ENCODE measurements at places on chromosomes 11 and 22.

DNA sequence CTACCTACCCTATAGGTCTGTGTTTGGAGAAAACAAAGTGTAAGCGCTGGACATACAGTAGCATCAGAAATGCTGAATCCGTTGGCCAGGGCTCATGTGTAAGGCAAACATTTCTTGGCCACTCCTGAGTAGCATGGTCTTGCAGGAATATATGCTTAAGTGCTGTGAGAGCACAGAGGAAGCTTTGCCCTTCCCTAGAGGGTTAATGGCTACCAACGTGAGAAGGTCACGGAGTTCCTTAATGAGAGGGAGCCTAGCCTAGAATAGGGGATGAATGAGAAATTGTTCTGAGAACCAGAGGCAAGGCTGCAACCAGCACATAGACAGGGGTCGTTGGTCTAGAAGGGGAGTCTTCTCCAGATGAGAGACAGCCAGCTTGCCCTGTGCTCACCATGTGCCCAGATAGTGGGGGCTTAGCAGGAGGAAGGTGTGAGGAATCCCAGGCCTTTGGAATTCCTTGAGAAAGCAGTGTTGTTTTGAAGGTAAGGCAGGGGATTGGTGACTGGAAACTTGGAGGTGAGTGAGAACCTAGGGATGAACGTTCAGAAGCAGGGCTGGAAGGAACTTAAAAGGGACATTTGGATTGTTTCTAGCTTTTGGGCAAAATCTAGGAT lies 29.5 kb downstream of the RCOR2 start:
- DNase-seq = no peak

- DNase-seq = no peak
Observed at GRCh38 chr11:30991802-30992512, 377.6 kb downstream of the DCDC1 start.

- DNase-seq = no peak
Observed at GRCh38 chr11:126358763-126359160, 3.3 kb downstream of the ST3GAL4 start.

GRCh38 chr11:115716601-115717529 lies 212.7 kb upstream of the CADM1 start:
- DNase-seq = no peak

GRCh38 chr11:62694455-62695167 lies 5.3 kb upstream of the LRRN4CL start:
- peak; percentile 79 for DNase-seq

DNA sequence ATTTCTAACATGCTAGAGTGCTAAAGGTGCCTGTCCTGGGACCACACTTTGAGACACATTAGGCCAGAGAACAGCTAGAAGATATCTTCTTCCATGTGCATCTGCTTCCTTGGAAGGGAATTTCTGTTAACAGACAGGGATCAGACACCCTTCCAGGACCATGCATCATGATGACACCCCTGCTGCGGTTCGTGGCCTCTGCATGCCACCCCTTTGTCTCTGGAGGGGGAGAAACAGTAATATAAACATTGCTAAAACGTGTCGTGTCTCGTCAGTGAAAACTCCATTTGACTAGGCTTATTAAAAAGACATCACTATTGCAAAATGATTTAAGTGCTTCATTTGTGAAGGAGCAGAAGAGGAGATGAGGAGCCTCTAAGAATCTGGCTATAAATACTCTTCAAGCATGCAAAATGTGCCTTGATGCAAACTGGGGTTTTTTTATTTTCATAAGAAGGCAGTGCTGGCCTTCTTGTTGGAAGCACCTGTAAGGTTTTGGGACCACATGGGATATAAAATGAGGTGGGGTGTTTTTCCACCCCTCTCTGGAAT lies 141.6 kb downstream of the MYO18B start:
- no peak for DNase-seq

GRCh38 chr11:16016468-16016829 lies 339.9 kb downstream of the SOX6 start:
- DNase-seq = no peak

GRCh38 chr11:43788421-43788820 lies 92.2 kb upstream of the ALKBH3 start:
- DNase-seq = no peak

- no peak for DNase-seq
Observed at GRCh38 chr22:26485013-26485412, 1.3 kb downstream of the SRRD start.

DNA sequence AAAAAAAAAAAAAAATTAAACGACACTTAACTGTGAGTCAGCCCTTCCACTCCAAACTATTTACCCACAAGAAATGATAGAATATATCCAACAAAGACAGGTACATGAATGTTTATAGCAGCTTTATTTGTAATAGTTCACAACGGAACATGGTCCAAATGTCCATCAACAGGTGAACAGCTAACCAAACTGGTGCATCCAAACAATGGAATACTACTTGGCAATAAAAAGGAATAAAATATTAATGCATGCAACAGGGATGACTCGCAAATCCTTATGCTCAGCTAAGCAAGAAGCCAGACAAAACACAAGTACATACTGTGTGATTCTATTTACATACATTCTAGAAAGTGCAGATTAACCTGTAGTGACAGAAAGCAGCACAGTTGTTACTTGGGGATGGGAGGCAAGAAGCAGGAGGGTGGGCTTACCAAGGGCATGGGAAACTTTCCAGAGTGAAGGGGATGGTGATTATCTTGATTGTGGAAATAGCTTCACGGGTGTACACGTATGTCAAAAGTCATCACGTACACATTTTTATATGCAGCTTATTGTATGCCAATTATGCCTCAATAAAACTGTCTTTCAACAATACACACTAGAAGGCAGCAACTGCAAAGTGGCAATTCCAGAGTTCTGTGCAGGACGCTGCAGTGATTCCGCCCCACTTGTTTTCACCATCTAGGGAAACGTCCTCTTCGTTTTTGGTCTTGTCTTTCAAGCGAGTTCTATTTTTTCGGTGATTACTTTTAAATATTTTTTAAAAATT lies 6.7 kb upstream of the SF1 start:
- no peak for DNase-seq

DNA sequence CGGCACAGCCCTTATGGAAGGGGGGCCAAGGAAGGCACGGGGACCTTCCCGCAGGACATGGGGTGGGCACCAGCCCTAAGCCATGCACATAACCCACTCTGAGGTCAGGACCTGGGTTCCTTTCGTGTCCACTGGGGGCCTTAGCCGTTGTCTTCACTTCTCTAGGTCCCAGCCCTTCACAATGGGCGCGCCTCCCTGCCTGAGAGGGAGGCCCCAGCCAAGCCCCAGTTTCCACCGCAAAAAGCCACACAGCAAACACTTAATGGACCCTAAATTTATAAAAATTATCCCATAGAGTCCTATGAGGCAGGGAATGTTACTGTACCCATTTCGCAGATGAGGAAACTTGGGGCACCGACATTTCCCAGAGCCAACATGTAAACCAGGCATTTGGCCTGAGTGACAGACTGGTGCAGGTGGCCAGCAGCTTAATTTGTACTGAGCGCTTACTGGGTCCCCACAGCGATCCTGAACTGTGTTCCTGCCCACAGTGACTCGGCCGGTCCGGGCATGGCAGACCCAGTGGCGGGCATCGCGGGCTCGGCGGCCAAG lies 1.2 kb downstream of the GAS2L1 start:
- peak; percentile 14 for DNase-seq

DNA sequence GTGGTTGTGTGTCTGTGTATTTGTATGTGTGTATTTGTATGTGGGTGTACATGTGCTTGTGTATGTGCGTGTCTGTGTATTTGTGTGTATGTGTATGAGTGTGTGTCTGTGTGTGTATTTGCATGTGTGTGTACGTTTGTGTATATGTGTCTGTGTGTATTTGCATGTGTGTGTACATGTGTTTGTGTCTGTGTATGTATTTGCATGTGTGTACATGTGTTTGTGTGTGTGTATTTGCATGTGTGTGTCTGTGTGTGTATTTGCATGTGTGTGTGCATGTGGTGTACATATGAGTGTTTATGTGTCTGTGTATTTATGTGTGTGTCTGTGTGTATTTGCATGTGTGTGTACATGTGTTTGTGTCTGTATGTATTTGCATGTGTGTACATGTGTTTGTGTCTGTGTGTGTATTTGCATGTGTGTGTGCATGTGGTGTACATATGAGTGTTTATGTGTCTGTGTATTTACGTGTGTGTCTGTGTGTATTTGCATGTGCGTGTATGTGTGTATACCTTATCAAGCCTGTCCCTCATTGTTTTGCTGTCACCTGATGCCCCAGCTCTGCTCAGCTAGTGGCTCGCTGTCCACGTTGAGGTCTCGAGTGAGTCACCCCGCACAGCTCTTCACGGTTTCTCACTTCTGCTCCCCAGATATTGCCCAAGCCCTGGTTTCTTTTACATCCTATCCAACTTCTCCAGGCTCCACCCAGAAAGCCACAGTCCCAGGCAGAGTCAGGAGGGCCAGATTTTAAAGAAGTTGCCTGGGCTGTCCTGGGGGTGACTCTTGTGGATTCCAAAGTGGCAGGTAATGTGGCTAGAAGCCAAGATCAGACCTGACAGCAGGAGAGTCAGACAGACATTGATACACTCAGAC lies 15.2 kb downstream of the MB start:
- no peak for DNase-seq

GRCh38 chr11:119447664-119448242 lies 24.8 kb upstream of the THY1 start:
- DNase-seq = no peak

DNA sequence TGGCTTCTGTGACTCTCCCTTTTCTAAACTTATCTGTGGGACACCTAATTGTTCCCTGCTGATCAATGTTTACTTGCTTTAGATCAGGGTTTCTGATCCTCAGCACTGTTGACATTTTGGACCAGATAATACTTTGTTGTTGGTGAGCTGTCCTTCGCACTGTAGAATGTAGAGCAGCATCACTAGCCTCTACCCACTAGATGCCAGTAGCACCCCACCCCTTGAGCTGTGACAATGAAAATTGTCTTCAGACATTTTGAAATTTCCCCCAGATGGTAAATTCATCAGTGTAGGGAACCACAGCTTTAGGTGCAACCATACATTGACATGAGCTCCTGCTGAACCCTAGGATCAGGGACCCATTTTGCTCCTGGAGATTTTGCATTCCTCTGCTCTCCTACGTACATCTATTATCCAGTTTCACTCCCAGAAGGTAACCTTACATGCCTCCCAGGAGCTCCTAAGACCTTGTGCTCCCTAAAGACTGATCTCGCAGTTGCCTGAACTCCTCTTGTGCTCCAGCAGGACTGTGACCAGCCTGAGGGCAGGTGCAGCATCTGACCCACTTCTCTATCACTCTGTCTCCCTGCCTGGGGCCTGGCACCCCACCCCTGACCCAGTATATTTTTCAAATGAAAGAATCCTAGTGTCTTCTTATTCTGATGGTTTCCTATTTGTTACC lies 107.8 kb downstream of the FAR1 start:
- peak; percentile 41 for DNase-seq

DNA sequence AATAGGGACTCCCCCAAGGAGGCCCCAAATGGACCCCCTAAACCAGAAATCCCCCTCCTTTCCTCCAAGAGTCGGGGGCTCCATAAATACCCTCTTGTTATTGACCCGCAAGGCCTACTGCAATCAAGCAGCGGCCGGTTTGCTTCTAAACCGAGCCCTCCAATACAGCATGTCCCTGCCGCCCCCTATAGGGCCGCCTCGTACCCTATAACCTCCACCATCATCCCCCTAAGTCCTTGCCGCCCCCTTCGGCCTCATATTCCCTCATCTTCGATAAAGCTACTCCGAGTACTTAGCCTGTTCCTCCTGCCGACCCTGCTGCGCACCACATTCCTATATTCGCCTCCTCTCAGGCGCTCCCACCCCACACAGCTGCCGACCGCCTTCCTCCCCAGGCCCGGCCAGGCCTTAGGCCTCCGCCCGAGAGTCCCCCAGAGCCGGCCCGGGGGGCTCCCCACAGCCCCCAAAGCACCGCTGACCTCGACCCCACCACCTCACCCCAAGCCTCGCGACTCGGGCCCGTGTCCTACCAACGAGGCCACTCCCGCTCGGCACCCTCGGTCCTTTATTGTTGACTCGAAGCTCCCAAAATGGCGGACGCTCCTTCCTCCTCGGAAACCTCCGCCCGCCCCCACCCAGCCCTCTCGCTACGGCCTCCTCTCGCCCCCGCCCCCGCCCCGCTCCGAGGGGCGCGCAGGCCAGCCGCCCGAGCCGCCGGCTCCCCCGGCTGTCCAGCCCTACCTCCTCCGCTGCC lies 430 bp downstream of the DDX6 start:
- DNase-seq = peak; percentile 67

GRCh38 chr11:71473793-71474080 lies 20.7 kb downstream of the NADSYN1 start:
- no peak for DNase-seq

- no peak for DNase-seq
Observed at GRCh38 chr11:35721651-35722282, 59.2 kb downstream of the TRIM44 start.

GRCh38 chr11:129546266-129546665 lies 170.6 kb downstream of the BARX2 start:
- DNase-seq = no peak

DNA sequence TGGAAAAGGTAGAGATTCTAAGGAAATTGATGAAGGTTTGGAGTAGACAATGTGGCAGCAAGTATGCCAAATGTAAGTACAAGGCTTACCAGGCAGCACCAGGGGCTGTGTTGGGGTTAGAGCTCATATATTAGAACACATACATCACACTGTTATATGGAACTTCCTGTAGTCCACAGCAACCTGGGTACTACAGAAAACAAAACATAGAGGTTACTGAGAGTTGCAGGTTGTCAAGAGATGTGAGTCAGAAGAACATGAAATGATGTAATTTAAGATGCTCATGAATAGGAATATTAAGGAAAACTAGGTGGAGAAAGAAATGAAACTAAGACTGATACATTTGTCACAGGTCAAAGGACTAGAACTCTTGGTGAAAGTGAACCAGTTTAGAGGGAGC lies 22.0 kb downstream of the FAT3 start:
- no peak for DNase-seq

GRCh38 chr11:3959903-3960265 lies 104.4 kb downstream of the STIM1 start:
- DNase-seq = no peak

GRCh38 chr11:57662893-57663292 lies 5.0 kb upstream of the ZDHHC5 start:
- no peak for DNase-seq

- no peak for DNase-seq
Observed at GRCh38 chr11:134995741-134996140, 583.7 kb upstream of the B3GAT1 start.

DNA sequence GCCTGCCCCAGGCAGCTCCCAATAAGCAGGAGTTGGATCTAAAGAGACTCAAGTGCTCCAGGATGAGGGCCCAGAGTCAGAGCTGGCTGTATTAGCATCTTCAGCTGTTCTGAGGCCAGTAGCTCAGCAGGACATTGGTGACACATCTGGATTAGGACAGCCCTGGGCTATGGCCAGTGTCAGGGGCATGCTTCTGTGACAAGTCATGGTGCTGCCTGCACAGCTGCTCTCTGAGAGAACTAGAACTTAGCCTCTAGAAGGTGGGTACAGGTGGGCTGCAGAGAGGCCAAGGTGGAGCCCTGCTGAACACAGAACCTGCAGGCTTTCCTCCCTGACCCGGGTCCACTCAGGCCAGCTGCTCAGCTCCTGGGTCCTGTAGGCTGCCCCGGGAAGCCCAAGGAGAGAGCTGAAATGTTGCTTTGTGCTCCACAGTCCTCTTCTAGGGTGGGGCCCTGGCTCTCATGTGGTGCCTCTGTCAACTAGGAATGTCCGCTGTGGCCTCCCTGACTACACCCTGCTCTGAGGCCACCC lies 426.9 kb downstream of the SOX6 start:
- DNase-seq = no peak
